ENCODE measurements at places on chromosomes 13 and 19.

GRCh38 chr13:33743438-33744368, 74.2 kb upstream of the RFC3 start:
- no peak for DNase-seq

GRCh38 chr13:50894012-50894411, 15.6 kb upstream of the RNASEH2B start:
- no peak for DNase-seq

DNA sequence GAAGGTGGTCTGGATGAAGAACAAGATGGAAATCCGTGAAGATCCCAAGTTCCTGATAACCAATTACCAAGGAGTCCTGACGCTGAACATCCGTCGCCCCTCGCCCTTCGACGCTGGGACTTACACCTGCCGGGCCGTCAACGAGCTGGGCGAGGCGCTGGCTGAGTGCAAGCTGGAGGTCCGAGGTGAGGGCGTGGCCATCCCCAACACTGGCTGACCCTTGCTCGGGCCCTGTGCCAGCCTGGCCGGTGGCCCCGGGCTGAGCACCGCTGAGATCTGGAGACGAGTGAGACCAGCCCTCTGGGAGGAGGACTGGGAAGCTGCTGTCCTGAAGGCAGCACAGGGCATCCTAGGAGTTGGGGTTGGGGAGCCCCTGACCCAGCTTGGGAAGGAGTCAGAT, 12.0 kb upstream of the EMC10 start:
- no peak for DNase-seq

- DNase-seq: no peak
Measured at GRCh38 chr13:82698383-82698782, 1183.9 kb downstream of the SLITRK1 start.

- no peak for DNase-seq
Measured at GRCh38 chr13:112997188-112998130, 28.4 kb downstream of the MCF2L start.

- DNase-seq: peak; percentile 93
Measured at GRCh38 chr13:97256343-97256783, 34.2 kb downstream of the MBNL2 start.

DNA sequence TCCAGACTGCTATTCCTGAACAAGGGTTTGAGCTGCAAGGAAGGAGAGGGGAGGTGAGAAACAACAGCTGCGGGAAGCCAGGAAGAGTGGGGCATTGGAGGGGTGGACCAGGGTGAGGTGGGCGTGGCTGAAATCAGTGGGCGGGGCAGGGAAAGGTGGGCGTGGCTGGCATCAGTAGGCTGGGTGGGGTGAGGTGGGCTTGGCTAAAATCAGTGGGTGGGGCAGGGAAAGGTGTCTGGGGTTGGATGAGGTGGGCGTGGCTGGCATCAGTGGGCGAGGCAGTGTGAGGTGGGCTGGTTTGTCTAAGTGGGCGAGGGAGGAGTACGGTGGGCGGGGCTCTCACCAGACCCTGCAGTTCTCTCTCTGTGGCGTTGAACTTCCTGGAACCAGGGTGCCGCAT, 87.6 kb downstream of the MUC16 start:
- no peak for DNase-seq

DNA sequence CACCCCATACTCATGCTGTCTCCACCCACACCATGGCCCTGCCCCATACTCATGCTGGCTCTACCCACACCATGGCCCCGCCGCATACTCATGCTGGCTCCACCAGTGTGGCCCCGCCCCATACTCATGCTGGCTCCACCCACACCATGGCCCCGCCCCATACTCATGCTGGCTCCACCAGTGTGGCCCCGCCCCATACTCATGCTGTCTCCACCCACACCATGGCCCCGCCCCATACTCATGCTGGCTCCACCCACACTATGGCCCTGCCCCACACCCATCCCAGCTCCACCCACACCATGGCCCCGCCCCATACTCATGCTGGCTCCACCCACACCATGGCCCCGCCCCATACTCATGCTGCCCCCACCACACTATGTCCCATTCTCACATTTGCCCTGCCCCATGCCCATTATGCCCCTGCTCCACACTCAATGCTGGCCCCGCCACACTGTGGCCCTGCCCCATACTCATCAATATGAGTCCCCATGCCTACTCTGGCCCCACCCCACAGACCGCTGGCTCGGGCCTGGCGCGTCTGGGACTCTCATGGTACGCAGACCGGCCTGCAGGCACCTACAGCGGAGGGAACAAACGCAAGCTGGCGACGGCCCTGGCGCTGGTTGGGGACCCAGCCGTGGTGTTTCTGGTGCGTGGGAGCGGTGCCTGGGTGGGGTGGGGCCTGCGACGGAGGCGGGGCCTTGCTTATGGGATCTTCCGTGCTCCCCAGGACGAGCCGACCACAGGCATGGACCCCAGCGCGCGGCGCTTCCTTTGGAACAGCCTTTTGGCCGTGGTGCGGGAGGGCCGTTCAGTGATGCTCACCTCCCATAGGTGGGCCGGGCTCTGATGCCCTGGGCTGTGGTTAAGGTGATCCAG, 3.7 kb upstream of the ARHGAP45 start:
- no peak for DNase-seq

DNA sequence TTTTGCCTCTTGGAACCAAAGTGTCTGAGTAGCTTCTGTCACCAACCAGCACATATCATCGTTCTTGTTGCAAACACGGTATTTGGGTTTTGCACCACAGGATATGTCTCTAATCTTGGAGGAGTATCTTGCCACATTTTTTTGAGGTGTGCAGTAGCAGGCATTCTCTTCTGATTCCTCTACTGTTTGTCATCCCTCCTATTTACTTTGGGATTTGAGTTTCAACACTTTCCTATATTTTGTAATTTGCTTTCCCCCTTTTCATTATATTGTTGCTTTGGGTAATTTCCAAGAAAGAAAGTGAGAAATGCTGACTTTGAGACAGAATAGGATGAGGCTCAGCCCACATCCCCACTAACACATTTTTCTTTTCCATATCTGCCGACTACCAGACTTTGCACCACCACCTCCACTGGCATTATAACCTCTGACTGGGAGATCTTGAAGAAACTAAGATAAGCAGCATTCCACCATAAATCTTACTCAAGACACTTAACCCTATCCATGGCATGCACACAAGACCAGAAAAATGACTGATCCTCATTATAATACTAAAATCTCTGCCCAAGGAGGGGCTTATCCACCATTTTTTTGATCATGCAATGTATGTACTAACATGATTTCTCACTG, 12.0 kb upstream of the DZIP1 start:
- no peak for DNase-seq
